Choroid plexus epithelial cell (primary cell): ENCODE measurements at places on chromosomes 1 and 21.
A peak's percentile ranks its signal among the peaks of the same experiment; 100 is the strongest.

DNA sequence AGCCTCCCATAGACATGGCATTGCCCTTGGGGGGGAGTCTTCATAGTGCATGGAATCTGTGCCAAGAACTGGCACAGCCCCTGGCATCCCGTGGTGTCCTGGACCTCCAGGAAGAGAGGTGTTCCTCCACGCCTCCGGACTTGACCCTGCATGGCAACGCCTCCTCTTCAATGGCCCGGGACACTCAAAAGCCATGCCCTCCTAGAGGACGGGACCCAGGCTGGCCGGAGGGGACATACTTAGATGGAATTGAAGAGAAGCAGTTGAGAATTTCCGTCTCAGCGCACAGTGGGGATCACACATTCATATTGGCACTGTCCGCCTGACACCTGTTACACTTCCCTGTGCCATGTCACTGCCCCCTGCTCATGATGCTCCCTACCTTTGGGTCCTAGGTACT is 38.4 kb upstream of the TENT5C start:
- DNase-seq = no peak

DNA sequence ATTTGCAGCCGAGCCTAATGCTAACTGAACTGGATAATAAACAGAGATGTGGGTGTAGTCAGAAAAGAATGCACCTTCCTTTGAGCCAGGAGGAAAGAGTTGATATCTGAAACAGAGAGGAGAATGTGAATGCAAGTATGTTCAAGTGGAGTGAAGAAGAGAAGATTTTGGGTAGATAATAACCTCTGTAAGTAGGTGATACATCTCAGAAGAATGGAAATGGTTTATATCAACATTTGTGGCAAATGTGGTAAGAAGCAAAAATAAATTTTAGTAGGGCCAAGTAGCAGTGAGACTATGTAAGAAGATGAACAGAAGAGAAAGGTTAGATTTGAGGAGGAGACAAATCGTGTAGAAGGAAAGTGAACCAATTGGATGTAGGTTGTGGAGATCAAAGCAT is 1.7 kb upstream of the DNTTIP2 start:
- DNase-seq = no peak

- DNase-seq = no peak
Measured at GRCh38 chr1:203765029-203765837, at the start of gene LAX1. TSS of gene LAX1 (plus strand) at chr1:203765183. CDS start at chr1:203765566, 383 bp downstream.

DNA sequence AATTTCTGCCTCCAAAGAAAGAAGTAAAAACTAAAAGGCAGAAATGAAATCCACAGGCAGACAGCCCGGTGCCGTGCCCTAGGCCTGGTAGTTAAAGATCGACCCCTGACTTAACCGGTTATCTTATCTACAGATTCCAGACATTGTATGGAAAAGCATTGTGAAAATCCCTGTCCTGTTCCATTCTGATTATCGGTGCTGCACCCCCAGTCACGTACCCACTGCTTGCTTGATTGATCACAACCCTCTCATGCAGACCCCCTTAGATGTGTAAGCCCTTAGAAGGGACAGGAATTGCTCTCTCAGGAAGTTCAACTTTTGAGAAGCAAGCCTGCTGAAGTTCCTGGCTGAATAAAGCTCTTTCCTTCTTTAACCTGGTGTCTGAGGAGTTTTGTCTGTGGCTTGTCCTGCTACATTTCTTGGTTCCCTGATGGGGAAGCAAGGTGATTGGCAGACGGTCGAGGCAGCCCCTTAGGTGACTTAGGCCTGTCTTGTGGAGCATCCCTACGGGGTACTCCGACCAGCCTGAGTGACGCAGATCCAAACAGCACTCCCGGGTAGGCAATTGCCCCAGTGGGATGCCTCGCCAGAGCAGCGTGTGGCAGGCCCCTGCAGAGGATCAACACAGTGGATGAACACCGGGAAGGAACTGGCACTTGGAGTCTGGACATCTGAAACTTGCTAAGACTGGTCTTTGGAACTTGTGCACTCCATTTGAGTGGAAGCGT is 111.2 kb upstream of the PPM1J start:
- DNase-seq = no peak

DNA sequence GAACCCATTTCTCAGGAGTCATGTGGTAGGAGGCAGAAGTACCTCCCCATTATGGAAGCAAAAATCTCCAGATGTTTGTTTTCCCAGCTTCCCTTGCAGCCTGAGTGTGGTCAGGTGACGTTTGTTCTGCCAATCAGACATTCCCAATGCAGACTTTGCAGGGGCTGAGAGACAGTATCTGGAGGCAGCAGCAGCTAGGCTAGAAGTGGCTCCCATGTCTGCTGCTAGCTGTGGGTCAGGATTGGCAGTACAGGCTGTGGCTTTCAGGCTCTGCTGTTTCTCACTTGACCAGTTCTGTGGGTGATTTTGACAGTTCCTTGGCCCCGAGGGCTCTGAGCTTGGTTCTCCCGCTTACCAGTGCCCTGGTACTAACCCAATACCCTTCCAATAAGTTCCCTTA is 58.6 kb upstream of the NBPF3 start:
- no peak for DNase-seq

DNA sequence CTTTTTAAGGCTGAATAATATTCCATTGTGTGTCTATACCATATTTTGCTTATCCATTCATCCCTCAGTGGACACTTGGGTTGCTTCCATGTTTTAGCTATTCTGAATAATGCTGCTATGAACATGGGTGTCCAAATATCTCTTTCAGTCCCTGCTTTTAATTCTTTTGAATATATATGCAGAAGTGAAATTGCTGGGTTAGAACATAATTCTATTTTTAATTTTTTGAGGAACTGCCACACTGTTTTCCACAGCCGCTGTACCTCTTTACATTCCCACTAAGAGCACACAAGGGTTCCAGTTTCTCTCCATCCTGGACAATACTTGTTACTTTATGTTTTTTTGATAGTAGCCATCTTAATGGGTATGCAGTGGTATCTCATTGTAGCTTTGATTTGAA is 65.6 kb downstream of the RIMS3 start:
- no peak for DNase-seq

GRCh38 chr1:216183454-216183853 is 239.8 kb downstream of the USH2A start:
- no peak for DNase-seq

GRCh38 chr1:206829282-206829681 is 36.1 kb upstream of the IL20 start:
- no peak for DNase-seq

- peak; percentile 32 for DNase-seq
Measured at GRCh38 chr1:64235181-64235580, 31.8 kb downstream of the UBE2U start.

DNA sequence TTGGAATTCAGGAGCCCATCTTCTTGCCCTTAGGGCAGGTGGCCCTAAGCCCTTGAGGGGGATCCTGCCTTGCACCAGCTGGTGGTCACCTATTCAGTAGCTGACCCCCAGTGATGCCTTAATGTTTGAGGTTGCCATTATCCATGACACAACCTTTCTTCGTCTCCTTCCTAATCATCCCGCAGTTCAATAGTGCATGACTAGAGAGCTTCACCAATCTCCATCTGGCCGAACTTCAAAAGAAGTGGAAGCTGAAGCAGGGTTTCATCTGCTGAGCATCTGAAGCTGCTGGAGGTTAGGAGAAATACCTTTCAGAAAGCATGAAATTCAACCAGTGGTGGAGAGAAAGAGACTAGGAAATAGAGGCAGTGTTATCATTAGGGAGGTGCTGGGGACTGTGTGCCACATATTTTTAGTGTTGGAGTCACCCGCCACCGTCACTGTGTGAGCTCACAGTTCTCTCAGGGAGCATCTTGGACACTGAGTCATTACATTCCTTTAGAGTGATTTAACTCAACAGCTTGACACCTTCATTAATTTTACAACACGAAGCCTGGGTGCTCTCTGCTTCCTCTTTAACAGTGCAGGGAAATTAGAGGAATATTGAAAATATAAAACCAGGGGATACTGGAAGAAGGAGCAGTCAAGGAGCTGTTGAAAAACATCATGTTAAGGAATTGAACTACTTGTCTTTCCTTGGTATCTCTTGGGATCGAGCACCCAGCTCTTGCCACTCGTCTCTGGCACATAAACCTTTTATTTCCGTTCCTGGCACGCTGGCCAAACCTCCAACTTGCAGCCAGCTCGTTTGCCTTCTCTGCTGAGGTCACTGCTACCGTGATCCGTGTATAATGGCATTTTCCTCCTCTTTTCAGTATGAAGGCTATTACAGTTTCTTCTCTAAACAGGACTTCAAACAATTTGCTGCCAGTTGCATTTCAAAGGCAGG is 53.6 kb downstream of the PEX14 start:
- peak; percentile 68 for DNase-seq

DNA sequence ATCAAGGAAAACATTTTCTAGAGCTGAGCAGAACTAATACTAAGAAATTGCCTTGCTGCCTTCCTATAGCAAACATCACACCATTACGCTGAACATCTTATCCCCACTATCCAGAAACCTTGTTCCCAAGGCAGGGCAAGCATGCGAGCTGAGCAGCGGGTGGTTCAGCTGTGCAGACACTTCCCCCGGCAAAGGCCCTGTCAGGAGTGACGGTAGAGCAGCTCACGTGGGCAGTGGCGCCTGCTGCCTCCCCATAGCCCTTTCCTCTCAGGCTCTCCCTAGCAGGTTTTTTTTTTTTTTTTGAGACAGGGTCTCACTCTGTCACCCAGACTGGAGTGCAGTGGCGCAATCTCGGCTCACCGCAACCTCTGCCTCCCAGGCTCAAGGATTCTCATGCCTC is 13.7 kb upstream of the ANGPTL7 start:
- DNase-seq = no peak

- peak; percentile 88 for DNase-seq
Measured at GRCh38 chr1:94299627-94300553, 62.5 kb upstream of the ARHGAP29 start.

- no peak for DNase-seq
Measured at GRCh38 chr1:59685666-59686065, 129.1 kb upstream of the HOOK1 start.

DNA sequence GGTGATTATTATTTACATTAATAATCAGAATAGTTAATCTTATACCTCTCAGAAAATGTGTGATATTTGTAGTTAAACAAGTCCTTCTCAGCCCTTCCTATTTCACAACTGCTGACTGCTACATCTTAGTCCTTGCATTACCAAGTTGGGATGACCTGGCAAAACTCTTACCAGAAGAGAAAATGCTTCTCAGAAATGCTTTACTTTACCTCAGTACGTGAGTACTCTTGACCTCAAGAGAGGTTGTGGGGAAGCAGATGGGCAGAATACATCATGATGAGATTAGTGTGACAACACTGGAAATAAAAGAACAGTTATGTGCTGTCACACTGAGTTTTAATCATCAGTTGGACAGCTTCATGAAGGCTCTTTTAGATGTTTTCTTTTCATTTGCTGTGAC is 16.2 kb downstream of the CFAP126 start:
- DNase-seq = peak; percentile 48

DNA sequence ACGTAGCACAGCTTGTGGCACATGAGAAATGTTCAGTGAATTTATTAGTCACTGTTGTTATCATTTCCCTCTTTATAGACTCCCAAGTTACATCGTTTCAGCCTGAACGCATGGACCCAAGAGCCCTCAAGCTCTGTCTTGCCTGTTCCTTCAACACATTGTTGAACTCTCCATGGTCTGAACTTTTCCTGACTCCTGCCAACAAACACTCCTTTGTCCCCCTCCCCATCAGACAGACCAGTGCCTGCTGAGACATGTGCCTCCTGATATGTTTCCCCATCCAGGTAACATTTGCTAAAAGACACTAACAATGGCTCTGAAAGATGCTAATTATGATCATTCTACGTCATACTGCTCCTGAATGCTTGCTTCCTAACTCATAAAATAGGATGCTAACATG is 108.7 kb upstream of the NFIA start:
- no peak for DNase-seq

DNA sequence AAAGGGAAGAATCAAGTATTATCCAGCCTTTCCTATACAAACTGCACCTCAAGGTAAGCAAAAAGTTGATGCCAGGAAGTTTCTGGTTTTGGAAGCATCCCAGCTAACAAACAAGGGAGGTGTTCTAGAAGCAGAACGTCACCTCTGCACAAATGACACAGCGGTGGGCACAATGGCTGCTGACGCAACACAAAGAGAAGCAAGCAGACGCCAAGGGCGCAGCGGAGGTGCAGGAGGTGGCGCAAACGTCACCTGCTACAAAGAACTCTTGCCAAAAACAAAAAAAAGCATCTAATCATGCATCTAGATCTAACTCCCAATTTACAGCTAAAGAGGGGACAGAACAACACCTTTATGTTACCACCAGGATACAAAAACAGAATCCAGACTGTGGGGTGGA is 88.5 kb downstream of the NPHP4 start:
- DNase-seq = no peak

GRCh38 chr1:40768146-40768990 is 15.2 kb upstream of the KCNQ4 start:
- no peak for DNase-seq

DNA sequence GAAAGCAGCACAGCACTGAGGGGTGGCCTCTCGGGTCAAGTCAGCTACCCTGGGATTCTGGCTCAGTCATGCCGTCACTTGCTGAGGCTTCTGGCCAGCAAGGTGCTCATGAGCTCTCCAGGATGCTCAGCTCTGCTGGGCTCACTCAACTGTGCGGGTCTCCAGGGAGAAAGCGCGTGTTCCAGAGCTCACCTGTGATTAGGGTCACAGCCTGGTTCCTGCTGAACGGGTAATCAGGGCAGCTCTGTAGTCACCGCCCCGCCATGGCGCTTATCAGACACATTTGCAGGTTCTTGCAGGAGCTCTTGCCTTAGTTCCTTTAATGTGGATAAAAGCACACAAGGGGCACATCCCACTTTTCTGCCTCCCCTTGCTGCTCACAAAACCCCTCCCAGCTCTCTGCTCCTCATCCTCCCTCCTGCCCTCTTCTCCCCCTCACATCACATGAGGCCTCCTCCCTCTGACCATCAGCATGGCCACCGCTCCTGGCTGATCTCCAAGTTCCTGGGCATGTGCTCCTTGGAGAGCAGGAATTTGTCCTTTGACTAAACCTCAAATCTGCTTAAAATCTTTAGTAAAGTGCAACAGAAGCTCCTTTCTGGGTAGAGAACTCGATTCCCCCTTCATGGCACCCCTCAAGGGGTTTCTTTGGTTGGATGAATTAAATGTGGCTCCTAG is 2.0 kb downstream of the PCP4 start:
- no peak for DNase-seq

- DNase-seq = peak; percentile 59
Measured at GRCh38 chr21:28761674-28762356, 230.9 kb downstream of the LTN1 start.

DNA sequence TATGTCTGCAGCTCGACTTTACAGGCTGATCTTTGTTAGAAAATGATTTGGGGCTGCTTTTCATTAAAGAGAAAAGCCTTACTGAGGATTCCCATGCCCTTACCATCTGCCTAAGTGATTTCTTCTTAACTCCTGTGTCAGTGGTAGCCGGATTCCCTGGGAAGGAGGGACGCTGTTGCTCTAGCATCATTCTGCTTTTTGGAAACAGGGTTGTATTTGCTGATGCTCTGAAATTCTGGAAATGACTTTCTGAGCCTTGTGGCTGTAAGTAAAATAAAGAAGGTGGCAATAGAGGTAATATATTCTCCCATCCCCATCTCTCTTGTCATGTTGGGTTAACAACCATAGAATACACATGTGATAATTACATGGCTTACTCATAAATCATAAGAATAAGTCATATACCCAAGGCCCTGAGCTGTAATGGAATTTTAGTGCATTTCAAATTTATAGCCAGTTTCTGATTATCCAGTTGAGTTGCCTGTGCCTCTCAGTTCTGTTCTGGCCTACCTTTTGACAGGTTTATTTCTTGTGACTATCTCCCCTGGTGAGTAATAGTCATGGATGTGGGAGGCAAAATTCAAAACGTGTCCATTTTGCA is 74.4 kb downstream of the AK4 start:
- DNase-seq = no peak

GRCh38 chr1:212860713-212861581 is 2.9 kb downstream of the FLVCR1 start:
- DNase-seq = peak; percentile 15
